Urinary bladder (tissue), 4 donors: ENCODE measurements at places on chromosomes 7 and 10. TPM values are rescaled to one million over a fixed set of nuclear protein-coding genes. Genes with fewer than 3 reads are reported as not detected.

DNA sequence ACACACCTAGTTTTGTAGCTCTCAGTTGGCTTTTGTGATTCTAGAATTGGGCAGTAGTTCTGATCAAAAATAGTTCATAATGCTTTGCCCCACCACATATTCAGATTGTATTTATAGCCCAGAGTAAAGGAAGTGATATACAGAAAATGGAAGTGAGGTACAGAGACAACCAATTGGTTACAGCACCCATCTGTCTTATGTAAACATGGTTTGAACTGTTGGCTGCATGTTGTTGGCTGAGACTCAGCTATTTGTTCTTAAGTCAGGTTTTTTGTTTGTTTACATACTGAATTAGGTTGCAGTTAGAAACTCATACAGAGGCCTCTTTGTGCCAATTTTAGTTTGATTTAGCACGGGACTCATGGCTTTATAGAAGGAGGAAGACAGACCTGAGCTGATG, 158.9 kb upstream of the GPR26 start:
- DNase-seq, result no peak

GRCh38 chr7:28996836-28997235, 38.7 kb upstream of the TRIL start:
- no peak for DNase-seq

GRCh38 chr10:97714401-97715258, 1.1 kb downstream of the MARVELD1 start:
- peak; percentile 73 for DNase-seq

Gene PLXNA4
- 1.6 TPM for polyA plus RNA-seq

Gene CAMK2B
- polyA plus RNA-seq, result 0.32 TPM
